ENCODE measurements at places on chromosomes 7 and 10.

DNA sequence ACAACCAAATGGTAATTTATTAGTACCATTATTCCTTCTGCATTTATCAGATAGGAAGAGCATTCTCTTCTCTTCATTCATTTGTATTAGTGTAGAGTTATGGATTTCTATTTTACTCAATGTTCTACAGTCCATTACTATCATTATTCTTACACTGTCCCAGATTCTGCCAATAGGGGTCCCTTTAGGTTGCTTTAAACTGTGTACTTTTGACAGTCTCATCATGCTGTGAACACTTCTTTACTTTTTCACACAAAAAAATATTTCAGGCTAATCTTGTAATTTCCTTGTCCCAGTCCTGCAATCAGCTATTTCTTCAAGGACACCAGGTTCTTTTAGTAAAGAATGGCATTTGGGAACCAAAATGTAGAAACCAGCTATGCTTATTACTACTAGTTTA lies 99.3 kb downstream of the ZNF248 start:
- no peak for DNase-seq

DNA sequence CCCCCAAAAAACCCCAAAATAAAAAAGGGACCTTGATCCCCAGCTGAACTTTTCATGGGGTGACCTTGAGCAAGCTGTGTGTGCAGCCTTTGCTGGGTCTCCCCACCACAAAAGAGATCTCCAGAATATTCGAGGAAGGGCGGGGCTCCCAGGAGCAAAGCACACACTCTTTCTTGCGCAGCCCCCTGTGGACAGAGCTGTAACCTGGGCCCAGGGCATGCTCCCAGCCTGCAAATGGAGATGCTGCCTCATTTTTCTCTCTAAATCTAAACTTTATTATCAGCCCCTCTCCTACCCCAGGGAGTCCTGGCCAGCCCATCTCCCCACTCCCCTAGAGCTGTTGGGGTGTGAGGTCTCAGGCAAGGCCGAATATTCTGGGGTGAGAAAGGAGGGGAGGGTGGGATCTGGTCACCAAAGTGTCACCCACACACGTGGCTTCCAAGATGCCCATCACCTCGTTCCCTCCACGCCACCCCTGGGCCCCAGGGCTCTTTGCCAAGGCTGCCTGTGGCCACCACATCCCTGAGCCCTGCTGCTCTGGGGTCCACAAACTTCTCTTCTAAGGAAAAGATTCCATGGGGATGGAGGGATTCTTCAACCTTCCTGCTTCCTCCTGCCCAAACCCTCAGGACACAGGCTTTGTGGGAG lies 1.7 kb upstream of the CALML3 start:
- no peak for DNase-seq

- DNase-seq = no peak
These were observed 52.5 kb downstream of the NCAPG2 start for GRCh38 chr7:158651968-158652565.

DNA sequence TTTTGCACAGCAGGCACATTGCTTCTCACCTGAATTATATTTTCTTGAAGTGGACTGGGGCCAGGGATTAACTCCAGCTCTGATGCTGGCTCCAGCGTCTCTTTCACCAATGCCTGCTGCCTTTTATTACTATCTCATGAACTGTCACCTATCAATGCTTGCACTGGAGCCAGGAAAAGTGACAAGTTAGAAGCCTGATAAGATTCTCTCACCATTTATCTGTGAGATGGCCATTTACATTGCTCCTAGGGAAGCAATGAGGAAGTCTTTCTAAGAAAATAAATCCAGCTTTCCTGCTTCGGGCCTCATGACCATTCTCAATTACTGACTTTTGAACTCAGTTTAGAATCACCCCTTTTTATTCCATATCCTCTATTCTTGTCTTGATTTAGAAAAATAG lies 48.5 kb upstream of the LRRTM3 start:
- no peak for DNase-seq

DNA sequence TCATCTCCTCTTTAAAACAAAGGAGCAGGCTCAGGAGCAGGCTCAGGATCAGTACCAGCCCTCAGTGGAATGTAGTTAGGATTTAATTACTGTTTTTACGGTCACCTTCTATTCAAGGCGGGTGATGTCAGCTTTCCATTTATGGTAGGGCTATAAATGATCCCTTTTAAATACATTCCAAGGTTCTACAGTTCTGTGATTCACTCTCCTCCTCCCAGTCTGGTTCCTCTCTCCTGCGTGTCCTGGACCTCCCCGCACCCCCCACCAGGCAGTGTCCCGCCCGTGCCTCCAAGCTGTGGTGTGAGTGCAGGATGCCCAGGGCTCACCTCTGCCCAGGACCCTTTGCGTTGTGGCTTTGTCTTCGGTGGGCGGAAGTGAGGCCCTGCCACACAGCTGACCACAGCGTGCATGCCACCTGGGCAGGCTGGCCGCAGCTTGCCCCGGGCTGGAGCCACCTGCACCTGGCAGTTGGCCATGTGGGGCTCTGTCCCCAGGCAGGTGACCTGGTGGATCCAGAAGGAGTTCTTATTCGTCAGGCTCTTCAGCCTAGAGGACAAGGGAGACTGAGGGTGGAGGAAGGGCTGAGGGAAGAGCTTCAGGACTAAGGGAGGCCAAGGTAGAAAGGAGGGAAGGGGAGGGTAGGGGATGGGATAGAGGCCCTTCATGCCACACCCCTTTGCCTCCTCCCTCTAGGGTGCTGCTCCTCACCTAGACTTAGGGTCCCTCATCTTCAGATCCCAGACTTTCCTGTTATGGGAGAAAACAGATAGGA lies 9.1 kb downstream of the LOXL4 start:
- DNase-seq = no peak

- DNase-seq = no peak
These were observed 307.9 kb downstream of the PRKG1 start for GRCh38 chr10:51382181-51382580.

DNA sequence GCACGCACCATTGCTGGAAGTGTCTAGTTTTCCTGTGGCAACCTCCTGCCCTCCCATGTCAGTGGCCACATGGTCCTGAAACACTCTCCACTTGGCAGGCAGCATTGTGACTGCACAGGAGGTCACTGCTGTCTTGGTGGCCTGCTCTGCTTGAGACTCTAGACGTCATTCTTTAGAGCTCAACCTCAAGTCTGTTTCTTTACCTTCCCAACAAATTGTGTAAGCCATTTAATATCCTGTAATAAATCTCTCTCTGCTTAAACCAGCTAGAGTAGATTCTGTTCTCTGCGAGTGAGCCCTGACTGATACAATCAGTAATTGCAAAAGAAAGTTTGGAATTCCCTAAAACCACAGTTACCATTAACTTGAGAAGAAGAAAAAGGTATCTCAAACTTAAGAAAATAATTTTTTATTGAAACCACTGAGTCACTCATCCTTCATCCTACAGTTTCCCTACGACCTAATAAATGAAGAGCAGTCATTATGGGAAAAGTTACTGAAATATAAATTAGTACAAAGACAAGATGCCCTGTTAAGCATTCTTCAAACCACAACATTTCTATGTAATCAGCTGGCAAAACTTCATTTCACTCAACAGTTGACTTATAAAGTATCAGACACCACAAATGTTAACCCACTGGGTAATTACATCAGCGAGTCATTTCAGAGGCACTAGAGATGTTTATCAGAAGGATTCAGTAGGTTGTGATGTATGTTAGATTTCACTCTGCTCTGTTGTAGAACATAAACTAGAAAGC lies 18.0 kb downstream of the SLC25A13 start:
- no peak for DNase-seq

DNA sequence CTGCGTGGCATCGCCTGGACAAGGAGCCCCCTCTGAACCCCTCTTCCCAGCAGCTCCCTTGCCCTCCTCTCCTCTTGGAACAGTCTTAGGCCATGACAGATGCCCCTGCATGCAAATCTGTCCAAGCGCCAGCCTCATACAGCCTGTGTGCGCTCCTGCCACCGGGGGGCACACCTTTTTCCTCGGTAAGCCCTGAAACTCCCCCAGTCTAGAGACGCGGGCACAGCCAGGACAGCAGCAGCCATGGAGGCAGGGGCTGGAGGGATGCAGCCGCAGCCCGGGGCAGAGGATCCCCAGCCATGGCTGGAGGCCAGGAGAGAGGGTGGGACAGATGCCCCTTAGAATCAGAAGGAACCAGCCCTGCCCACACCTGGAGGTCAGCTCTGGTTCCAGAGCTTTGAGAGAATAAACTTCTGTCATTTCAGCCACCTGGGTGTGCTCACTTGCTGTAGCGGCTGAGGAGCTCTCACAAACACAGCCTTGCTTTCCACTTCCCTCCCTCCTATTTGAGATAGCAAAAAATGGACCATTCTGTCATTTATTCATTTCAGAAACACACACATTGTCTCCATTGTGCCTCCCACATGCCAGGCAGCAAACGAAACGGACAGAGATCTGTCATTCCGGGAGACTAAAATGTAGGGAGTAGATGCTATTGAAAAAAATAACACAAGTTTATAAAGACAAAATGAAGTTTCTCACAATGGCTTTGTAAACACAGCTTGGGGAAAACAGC lies 241.5 kb downstream of the WDR37 start:
- DNase-seq = no peak

DNA sequence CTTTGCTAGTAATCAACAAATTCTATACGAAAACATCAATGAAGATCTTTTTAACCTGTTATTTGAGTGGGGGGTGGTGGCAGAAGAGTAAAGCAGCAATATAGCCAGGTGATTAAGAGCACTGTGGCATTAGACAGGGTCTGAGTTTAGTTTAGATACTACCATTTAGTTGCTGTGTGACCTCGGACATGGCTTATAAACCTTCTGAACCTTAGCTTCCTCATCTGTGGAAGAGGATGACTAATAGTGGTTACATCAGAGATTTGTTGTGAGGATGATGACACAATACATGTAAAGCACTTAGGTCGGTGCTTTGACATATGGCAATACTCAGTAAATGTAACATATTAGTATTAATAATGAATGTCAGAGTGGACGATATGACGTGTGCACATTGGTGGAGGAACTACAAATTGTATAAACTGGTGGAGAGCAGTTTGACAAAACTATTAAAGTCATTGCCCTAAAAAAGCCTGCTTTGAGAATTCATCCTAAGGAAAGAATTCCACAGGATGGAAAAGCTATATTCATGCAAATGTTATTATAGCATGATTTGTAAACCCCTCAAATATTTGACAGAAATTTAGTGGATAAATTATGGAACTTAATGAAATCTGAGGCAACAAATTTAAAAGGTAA lies 24.3 kb downstream of the SPAG6 start:
- DNase-seq = no peak

DNA sequence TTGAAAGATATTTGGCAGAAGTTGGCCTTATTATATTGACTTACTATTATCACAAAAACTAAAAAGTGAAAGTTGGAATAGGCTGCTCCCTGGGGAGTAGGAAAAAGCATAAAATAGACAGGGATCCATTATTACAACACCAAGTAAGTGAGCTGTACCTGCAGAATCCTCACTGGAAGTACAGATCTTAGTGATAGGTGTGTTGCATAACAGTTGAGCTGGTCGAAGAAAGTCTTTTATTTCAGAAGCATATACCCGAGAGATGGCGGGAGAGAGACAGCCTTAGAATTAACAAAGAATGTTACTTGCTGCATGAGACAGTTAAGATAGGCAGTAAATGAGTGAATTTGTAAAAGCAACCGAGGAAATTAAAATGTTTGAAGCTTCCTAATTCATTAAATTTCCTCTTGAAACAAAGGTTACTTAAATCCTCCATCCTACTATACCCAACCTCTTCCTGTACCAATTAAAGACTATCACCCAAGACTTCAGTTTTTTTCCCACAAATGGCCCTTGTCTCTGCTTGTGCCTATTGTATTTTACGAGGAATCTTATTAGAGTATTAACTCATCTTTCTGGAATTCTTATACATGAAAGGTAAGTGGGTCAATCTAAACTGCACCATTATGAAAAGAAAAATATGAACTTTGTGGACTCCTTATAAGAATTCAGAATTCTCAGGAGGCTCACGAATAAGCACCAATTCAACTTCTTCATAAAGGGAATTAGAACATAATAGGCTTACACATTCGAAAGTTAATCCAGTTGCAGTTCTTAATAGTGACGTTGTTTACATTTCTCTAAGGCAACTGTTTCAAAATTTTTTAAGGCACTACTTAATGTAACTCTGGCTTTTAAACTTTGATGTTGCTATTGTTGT lies 56.2 kb downstream of the CREM start:
- DNase-seq = no peak

DNA sequence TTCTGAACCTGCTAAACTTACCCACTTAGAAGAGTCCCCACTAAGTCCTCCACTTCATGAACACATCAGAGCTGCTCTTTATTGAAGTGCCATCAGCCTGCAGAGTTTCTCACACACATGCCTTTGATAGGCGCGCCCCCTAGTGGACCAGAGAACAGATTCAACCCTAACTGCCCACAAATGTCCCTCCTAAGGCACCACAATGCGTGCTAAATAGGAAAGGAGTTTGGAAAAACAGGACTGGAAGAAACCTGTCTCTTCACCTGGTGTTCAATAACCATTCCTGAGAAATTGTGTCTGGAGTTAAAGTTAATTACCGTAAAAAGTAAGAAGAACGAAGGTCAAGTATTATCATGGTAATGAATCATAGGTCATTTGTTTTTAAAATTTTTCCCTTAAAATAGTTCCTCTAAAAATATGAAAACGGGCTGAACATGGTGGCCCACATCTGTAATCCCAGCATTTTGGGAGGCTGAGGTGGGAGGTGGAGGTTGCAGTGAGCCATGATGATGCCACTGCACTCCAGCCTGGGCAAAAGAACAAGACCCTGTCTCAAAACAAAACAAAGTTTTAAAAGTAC lies 249.7 kb downstream of the ELMO1 start:
- peak; percentile 52 for DNase-seq

- no peak for DNase-seq
These were observed 482.3 kb downstream of the SORCS1 start for GRCh38 chr10:106682175-106682574.

- no peak for DNase-seq
These were observed 2.2 kb upstream of the SKIDA1 start for GRCh38 chr10:21527598-21528235.

DNA sequence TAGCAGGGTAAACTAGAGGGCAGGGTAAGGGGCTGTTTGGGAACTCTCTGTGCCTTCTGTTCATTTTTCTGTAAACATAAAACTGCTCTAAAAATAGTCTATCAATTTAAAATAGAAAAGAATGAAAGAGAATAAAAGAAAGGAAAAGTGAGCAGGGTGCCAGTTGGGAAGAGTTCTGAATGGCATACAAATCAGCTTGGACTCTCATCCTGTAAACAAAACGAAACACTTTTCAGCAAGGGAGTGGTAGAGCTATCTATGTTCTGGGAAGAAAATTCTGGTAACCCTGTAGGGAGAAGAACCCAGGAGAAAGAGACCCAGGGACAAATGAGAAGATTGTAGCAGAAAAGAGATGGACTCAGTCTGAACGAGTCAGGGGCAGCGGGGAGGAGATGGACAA lies 24.6 kb downstream of the SCRN1 start:
- DNase-seq = no peak

GRCh38 chr10:43573250-43574000 lies 991 bp downstream of the ZNF239 start:
- no peak for DNase-seq

DNA sequence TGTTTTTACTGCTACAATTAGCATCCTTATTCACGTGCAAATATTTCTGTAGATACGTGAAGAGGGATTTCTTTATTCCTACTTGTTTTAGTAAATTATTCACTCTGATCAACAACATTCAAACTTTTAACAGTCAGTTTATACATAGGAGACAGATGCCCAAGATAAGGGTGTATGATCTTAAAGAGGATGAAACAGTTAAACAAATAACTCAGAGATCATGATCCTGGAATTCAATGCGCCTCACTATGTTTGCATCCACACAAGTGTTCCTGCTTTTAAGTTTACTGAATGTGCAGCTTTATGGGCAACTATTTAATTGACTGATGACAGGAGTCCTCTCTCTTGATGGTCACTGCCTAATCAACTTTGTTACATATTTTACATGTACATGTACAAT lies 394.8 kb downstream of the PARD3 start:
- no peak for DNase-seq
